ENCODE measurements at places on chromosomes 7 and 10. TPM values are rescaled to one million over a fixed set of nuclear protein-coding genes. Genes with fewer than 3 reads are reported as not detected.

DNA sequence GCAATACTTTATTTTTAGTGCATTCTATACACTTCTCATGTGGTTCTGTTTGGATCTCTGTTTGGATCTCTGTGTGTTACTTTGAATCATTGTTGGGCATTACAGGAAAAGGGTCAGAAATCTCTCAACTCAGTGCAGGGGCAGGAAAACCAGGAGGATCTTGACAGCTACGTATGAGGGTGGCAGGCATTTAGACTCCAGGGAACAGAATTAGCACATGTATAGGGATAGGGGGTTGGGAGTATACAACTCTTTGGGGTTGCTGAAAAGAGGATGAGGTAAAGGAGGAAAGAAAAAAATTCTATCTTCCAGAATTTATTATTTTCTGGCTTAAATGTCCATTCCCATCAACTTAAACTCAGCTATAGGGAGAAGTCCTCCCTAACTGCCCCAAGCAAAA is 59.4 kb upstream of the MKI67 start:
- H3K27ac ChIP-seq: no peak overlapping the region
- no peaks in the 10 kb centered on the region for H3K4me1 ChIP-seq
- H3K36me3 ChIP-seq: no peaks in the 10 kb centered on the region

GRCh38 chr10:133534417-133534816 is 7.3 kb downstream of the CYP2E1 start:
- no peak overlapping the region for H3K27ac ChIP-seq
- no peaks in the 10 kb centered on the region for H3K27me3 ChIP-seq
- peaks cover 3% of the 10 kb centered on the region for H3K4me1 ChIP-seq
- DNase-seq: no peak

DNA sequence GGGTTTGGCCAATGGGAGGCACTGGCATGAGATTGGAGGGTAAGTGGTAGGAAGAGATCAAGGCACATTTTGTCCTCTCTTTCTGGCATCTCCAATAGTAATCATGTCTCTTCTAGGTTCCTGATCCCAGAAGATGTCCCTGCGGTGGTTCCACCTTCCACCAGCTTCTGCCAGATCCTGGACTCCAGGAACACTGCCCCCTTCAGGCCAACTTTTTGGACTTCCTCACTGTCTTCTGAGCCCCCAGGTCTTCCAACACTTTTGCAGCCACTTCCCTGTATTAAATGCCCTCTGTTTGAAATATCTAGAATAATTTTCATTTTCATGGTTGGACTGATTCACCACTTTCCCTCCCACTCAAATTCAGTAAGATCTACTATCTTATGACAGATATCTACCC is 60.9 kb downstream of the BAMBI start:
- no peaks in the 10 kb centered on the region for H3K36me3 ChIP-seq
- no peak overlapping the region for H3K27ac ChIP-seq
- H3K4me3 ChIP-seq: no peak overlapping the region
- H3K27me3 ChIP-seq: no peaks in the 10 kb centered on the region
- H3K4me1 ChIP-seq: no peaks in the 10 kb centered on the region

DNA sequence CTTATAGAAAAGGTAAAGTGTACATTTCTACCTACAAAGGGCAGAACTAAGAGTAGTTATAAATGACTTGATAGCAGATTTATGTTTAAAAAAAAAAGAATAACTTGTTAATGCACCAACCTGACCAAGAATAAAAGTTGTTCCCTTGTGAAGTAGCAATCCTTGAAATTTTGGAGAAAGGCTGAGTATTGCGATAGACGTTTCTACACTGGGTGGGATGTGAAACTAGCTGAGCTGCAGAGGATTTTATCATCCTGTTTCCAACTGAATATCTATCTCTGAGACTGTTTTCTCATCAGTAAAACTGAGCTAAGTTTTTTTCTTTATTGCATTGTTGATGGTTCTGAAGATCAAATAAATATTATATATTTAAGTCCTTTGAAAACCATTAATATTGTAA is 14.6 kb downstream of the MDFIC start:
- H3K4me3 ChIP-seq: no peak overlapping the region
- H3K4me1 ChIP-seq: peaks cover 33% of the 10 kb centered on the region
- no peak for DNase-seq
- H3K27ac ChIP-seq: no peak overlapping the region
- no peaks in the 10 kb centered on the region for H3K36me3 ChIP-seq
- no peaks in the 10 kb centered on the region for H3K27me3 ChIP-seq

- no peak for DNase-seq
- H3K4me3 ChIP-seq: no peak overlapping the region
- no peaks in the 10 kb centered on the region for H3K36me3 ChIP-seq
- no peaks in the 10 kb centered on the region for H3K4me1 ChIP-seq
Measured at GRCh38 chr7:153832160-153832559, 220.0 kb upstream of the DPP6 start.

GRCh38 chr10:6563731-6564130 is 16.3 kb downstream of the PRKCQ start:
- H3K27ac ChIP-seq: no peak overlapping the region
- no peaks in the 10 kb centered on the region for H3K27me3 ChIP-seq
- H3K4me1 ChIP-seq: no peaks in the 10 kb centered on the region
- H3K4me3 ChIP-seq: no peak overlapping the region

Gene ARL5B
- 10.2 TPM for total RNA-seq

DNA sequence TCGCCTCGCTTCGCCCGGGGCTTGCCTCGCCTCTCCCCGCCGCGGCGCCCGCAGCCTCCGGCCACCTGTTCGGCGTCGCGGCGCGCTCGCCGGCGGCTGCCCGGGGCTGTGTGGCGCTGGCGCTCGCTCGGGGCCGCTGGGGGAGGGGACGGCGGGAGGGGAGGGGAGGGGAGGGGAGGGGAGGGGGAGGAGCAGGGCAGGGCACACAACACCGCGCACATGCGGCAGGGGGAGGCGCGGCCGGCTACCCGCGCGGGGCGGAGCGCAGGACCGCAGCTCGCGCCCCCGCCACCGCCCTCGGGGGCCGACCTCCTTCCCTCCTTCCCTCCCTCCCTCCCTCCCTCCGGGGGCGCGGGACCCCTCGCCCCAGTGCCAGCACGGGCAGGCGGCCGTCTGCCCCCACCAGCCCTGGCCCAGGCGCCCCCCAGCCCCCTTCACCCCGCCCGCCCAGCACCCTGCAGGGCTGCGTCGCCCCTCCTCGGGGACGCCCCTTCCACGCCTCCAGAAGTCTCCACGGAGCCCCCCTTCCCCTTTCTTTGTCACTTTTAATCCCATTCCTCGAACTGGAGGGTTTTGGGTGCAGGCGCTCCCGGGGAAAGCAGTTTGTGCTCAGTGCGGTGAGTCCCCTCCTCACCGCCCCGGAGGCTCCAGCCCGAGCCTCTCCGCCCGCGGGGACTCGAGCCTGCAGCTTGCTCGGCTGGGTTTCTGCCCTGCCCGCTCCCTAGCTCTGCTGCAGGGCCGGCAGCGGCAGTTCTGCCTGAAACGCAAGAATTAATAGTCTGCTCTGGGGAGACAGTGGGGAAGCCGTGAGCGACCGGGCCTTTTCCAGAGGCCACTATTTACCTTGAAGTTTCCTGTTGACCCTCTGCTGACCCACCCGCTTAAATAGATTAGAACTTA is at the start of gene PARD3:
Gene PARD3, minus strand, starts transcription at position 112 of the 900 bp plus-strand sequence. CDS start 301 bp downstream, outside the sequence.
- no peak for DNase-seq
- H3K27ac ChIP-seq: peak within 1 kb of the TSS; percentile 79
- H3K4me3 ChIP-seq: peak within 1 kb of the TSS; percentile 97
- H3K27me3 ChIP-seq: no peaks in the 10 kb centered on the region
- H3K36me3 ChIP-seq: no peaks in the 10 kb centered on the region
